ENCODE measurements at places on chromosomes 6 and 20.

DNA sequence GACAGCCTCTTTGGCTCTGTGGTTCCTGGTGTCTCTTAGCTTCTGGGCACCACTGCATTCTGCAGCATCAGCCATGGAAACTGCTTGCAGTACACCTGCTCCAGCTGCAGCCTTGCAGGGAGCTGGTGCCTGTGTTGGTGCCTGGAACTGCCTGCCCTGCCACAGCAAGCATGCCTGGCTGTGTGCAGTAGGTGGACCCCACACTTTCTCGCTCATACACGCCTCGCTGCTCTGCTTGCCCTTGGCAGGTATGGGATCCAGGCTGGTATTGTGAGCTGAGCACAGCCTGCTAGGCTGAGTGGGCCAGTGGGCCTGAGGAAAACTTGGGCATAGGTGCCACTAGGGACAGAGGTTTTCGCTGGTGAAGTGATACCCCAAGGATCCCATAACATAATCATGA lies 22.8 kb downstream of the OR2J3 start:
- DNase-seq, result no peak

DNA sequence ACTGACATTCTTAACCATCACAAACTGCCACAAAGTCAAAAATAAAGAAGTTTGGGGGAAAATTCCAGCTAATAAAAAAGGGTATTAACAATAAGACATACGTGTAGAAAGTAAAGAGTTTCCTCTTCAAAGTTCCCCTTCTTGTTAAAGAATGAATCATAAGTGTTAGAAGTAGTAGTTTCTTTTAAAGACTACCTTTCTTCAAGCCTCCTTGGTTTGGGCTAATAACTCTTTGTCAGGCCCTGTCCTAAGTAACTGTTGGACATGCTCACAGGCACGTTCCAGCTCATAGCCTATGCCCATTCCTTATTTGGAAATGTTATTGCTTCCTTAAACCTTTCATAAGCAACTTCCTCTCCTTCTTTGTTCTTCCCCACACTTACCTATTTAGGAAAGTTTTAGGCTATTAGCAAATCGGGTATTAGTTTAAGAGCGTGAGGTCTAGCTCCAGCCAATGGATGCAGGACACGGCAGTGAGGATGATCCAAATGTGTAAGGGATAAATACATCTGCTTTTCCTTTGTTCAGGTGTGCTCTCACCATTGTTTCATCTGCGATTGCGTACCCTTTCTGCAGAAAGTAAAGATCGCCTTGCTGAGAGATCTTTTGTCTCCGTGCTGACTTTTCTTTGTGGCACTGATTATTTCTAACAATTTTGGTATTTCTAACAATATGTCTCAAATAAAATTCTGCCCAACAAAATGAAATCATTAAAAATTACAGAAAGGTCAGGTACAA lies 64.9 kb downstream of the CHD6 start:
- no peak for DNase-seq

GRCh38 chr6:163405412-163406309 lies 8.9 kb upstream of the QKI start:
- DNase-seq, result no peak

- DNase-seq, result no peak
These were observed 52.6 kb downstream of the GINS1 start for GRCh38 chr20:25459916-25460535.

- DNase-seq, result no peak
These were observed 7.7 kb downstream of the NPEPL1 start for GRCh38 chr20:58700121-58700821.

DNA sequence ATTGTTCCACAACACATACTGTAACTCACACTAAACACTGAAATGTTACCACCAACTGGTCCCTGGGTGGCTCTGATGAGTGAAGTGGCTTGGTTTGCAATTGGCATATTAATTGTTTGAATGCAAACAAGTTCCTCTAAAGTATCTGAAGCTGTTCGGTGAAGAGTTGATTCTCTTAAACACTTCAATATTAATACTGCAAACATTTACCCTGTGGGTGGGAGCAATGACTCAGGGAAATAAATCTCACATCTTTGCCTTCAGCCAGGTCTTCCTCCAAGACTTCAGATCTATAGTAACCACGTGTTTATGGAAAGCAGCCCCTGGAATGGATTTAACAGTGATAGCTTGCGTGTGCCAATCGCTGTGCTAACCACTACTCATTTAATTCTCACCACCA lies 176.0 kb downstream of the MAFB start:
- DNase-seq, result no peak

- no peak for DNase-seq
These were observed 4.4 kb downstream of the HLA-E start for GRCh38 chr6:30493643-30494250.

- DNase-seq, result no peak
These were observed 74.5 kb upstream of the FRMD1 start for GRCh38 chr6:168153553-168153952.

- DNase-seq, result no peak
These were observed 159.7 kb downstream of the CDH4 start for GRCh38 chr20:61411743-61412142.

DNA sequence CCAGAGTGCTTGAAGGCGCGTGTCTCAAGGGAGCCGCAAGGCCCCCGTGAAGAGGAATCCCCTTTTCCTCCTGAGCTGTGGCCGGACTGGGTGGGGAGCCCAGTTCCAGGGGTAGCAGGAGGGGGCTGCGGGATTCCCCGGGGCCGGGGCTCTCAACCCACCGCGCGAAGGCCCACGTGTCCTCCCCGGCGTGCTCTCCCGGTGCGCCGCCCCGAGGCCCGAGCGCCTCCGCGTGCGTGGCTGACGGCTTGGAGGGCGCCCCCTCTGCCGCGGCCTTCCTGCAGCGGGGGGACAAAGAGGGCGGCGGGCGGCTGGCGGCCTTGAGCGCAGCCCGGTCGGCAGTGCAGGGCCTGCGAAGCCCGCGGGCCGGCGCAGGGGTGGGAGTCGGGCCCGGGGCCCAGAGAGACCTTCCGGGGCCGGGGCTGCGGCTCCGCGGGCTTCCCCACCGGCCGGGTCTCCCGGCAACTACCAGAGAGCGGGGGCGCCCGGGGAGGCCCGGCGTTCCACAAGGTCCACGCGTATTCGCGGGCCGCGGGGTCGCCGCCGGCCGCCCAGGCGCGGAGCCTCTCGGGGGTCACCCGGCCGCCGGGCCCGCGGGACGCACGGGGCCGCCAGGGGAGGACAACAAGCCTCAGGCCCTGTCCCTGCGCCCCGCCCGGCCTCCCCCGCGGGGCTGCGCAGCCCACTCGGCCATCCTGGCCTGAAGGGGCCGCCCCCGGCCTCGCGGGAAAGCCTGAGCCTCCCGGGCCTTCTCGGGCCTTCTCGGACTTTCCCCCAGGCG lies at the start of gene FAM217A:
Gene FAM217A (minus strand): TSS at position 447 of the 781 bp plus-strand sequence. CDS start 1,723 bp downstream, outside the sequence.
- DNase-seq, result no peak

DNA sequence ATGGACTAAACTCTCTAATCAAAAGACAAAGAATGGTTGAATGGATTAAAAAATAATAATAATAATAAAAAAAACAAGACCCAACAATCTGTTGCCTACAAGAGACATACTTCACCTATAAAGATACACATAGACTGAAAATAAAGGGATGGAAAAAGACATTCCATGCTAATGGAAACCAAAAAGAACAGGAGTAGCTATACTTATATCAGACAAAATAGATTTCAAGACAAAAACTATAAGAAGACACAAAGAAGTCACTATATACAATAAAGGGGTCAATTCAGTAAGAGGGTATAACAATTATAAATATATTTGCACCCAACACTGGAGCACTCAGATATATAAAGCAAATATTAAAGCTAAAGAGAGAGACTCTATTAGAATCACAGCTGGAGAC lies 106.7 kb downstream of the BTBD9 start:
- DNase-seq, result no peak

DNA sequence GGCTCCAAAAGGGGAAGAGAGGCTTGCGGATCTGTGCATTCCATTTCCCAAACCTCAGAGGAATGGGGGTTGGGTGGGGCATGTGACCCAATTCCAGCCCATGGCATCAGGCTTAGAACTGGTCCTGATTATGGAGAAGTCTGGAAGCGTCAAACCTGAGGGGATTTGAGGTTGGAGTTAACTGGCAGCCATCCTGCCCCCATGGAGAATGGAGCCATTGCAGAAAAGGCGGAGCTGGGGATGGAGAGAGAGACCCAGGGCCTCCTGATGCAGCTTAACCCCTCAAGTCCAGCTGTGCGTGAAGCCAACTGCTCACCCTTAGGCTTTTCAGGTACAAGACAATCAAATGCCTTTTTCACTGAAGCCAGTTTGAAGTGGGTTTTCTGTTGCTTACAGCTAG lies 9.9 kb upstream of the SDCBP2 start:
- no peak for DNase-seq

DNA sequence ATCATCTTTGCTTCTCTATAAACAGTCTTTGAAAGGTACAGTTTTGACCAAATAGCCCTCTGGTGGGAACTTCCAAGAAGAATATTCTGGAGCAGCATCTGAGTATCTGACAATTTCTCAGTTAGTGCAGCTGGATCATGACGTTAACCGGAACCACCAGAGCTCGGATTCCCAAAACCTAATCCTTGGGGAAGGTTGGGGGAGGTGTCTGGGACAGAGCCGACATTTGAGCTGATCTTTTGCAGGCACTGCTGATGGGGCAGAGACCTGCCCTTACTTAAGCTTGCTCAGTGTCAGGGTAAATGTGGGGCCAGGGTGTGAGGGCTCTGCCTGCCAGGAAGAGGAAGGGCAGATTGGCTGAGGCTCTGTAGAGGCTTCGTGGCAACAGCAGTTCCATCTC lies 416.6 kb downstream of the DHX35 start:
- DNase-seq, result no peak

DNA sequence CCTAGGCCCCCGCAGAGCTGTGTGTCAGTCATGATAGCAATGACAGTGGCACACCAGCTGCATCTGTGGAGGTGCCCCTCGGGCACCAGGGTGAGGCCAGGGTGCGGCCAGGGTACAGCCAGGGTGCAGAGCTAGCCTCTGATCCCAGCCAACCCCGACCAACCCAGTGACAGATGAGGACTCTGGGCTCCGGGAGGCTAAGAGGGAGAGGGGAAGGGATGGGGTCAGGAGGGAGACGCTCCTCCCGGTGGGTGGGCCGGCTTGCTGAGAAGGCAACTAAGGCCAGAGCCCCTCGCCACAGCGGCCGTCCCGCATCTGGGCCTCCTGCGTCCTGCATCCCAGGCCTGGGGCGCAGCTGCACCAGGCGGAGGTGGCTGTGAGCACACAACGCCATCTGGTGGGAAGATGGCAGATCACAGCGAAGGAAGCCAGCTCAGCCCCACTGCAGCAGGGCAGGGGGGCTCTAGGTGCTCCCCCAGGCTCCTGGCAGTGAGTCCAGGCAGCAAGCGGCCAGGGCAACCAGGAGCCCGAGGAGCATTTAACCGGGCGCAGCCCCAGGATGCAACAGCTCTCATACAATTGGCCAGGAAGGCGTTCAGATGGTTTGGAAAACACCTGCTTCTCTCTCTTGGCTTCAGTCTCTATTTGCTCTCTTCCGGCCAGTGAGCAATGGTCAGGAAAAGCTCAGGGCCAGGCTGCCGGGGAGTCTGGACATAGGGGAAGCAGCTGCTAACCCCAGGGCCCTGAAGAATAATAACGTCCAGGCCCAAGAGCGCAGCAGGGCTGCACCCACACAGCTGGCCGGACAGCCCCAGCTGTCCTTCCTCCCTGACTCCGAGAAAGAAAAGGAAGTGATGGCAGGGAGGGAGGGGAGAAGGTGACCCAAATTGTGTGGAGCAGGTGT lies 169.4 kb downstream of the TAF4 start:
- DNase-seq, result no peak

DNA sequence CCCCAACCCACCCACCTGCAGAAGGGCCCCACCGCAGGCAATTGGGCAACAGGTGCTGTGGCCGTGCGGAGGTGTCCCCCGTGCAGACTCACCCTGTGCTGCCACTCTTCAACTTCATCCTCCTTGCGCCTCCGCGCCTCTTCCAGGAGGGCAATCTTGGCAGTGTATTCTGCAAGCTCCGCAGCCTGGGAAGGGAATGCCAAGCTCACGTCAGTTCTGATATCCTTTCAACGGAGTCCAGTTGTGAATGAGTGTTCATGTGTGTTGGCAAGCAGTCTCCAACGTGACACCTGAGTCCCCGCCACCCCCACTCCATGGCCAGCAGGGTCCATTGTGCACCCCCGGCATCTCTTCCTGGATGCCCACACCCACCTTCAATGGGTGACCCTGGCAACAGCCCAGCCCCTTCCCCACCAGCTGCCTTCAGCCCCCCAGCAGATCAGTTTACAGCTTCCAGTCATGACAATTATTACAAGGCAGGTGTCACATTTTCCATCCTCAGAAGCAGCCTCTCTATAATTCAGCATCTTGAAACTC lies 49.9 kb downstream of the EZR start:
- DNase-seq, result no peak

DNA sequence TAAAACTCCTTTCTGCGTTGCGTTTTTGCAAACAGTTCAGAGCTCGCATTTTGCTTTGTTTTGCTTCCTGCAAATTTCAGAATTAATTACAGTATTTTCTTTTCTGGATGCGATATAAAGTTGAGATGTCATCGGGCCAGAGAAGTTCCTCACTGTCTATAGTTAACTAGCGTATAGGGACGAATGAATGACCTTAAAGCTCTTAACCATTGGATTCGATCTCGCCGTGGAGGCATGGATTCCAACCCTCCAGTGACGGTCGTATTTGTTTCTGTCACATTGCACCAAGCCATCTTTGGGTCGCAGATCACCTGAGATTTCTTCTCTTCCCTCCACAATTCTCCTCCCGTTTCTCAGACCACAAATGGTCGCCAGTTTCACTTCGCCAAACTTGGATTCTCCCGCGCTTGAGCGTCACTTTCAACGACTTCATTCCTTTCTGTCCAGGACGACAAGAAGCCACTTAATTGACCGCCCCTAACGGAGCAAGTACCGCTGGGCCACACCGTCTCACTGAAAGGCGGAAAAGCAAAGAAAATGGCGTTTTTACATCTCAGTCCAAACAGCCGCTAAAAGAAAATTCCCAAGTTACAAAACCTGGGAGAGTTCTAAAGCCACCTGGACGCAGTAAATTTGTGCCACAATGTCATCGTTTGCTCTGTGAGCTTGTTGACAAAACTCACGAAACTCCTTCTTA lies 85.3 kb upstream of the ZNF184 start:
- no peak for DNase-seq

DNA sequence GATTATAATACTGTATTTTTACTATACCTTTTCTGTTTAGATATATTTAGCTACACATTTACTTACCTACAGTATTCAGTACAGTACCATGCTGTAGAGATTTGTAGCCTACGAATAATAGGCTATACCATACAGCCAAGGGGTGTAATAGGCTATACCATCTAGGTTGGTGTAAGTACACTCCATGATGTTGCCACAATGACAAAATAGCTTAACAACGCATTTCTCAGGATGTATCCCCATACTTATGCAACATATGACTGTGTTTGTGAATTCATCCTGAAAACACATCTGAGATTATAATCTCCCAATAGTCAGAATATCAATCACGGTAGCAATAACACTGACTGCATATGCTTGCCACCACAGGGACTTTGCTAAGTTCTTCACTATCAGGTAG lies 20.7 kb downstream of the B4GALT5 start:
- no peak for DNase-seq

DNA sequence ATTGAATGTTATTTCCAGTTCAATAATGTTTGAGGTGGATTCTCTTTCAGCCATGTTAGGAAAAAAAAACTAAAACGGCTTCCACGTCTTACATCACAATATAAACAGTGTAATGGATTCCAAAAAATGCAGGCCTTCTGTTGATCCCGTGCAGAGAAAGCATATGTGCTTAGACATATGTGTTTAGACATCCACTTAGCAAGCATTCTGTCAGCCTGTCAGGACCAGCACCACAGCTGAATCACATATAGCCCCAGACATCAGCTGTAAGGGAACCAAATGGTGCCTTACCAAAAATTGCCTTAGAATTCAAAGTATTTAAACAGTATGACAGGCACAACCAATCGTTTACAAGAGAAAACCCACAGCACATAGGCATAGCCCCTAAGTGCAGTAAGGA lies 304.9 kb downstream of the EYA4 start:
- no peak for DNase-seq

Measured in stimulated activated CD8-positive, alpha-beta memory T cell treated with anti-CD3 and anti-CD28 coated beads, Interleukin-12 subunit alpha, Interleukin-12 subunit beta, amount 100 ng/mL, for 4 hours (primary cell).